Fibroblast of skin of left quadriceps (primary cell): ENCODE measurements at places on chromosomes 7 and 10.

- DNase-seq = no peak
Observed at GRCh38 chr7:45566386-45566785, 7.8 kb upstream of the ADCY1 start.

- no peak for DNase-seq
Observed at GRCh38 chr7:117479225-117480054, at the start of gene CFTR. CFTR (plus strand) TSS chr7:117480025; CDS start chr7:117480095, 70 bp downstream.

DNA sequence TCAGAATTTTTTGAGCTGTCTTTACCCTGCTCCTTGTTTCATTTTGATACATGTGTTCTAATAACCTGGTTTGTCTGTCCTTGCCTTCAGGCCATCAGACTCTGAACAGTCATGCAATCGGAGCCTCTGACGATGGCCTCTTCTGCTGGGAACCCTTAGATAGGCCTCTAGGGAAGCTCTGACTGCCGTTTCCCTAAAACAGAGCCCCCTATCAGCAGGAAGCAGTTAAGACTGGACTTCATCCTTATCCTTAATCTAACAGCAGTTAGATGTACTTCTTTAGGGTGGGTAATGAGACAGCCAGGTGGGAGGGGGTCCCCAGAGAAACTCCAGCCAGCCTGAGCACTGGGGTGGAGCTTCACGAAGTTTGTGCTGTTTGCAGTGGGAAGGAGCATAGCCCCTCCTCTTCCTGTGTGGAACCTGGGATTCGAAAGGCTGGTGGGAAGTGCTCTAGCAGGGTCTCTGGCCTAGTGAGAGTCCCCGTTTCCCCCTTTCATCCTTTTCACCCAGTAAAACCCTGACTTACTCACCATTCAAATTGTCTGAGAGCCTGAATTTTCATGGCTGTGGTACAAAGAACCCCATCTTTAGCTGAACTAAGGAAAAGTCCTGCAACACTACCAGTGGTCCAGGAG, 28.4 kb upstream of the SORCS3 start:
- DNase-seq = no peak

DNA sequence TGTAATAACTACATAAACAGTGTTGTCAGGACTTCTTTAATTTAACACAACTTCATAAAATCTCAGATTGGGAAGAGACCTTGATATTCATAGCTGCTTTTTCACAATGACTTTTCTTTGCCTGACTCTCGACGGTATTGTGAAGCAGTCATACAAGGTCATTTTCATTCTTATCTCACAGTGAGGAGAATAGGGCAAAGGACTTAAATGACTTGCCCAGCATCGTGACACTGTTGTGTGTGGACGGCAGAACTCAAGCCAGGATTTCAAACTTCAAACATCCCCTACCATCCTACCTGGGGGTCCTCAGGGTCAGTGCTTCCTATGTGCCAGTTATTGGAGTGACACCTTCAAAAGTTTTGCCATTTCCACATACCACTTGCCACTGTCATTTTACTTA, 138.5 kb upstream of the GDF10 start:
- no peak for DNase-seq

- no peak for DNase-seq
Observed at GRCh38 chr10:59847888-59848287, 58.5 kb downstream of the CCDC6 start.

DNA sequence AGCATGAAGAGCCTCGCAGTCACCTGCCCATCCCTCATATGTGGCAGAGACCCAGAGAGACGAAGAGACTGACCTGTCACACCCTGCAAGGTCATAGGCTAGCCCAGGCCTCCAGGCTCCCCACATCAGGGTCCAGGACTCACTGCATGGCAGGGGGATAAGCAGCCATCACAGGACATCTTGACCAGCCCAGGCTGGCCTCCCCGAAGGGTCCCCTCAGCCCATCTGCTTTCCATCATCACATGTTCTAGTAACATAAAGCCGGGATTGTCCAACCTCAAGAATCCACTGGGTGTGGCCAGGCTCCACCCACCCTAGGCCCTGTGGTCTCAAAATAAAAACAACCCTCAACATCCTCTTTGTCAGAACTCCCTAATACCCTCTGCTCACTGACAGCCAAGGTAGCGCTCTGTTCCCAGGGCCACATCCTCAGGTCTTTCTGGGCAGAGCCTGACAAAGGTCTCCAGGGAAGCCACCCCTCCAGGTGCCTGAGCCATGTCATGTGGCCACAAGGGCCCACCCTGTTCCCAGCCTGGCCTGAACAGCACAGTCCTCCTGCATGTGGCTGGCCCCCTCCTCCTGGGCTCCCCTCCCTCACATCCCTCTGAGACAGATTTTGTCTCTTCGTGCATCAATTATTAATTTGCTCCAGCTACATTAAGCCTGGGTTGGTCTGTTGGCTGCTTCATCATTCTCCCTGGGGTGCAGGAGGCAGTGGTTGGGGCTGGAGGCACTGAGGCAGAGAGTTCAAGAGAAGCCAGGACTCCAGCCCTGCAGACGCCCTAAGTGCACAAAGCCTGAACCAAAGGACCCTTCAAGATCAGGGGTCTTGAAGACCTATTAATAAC, 131.8 kb upstream of the UNC5B start:
- no peak for DNase-seq

- DNase-seq = no peak
Observed at GRCh38 chr7:73827567-73828106, 3.2 kb upstream of the CLDN4 start.

DNA sequence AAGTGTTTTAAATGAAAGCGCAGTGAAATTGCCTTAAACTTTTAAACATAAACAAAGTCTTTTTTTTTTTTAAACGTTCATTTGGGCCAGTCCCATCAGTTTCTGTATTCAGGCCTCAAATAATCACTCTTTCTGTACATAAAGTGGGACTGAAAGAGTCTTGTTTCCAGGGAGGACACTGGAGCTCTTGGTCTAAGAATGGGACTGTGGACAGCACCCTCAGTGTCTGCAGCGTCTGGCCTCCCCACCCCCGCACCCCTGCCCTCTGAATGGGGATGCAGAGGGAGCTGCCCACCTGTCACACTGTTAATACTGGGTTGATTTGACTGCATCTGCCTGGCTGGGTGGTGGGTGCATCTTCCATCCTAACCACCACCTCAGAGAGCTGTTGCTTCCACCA, 5.2 kb downstream of the ZNF365 start:
- DNase-seq = no peak

DNA sequence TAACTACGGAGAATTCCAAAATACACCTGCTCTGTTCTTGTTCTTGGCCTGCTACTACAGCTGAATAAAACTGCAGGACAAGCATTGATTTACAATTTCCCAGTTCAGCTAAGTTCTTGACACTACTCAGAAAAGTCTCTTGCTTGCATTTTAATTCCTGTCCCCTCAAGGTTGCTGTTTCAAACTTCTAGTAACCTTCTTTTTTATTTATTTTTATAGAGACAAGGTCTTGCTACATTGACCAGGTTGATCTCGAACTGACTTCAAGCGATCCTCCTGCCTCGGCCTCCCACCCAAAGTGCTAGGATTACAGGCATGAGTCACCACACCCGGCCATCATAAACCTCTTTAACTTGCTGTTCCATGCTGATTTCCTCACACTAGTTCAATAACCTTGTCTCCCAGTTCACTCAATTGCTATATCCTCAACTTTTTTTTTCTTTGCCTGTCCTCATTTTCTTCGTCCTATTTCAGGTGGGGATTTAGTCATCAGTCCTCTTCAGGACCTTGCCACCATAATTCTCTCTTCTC, 79.9 kb downstream of the ARHGAP21 start:
- no peak for DNase-seq

DNA sequence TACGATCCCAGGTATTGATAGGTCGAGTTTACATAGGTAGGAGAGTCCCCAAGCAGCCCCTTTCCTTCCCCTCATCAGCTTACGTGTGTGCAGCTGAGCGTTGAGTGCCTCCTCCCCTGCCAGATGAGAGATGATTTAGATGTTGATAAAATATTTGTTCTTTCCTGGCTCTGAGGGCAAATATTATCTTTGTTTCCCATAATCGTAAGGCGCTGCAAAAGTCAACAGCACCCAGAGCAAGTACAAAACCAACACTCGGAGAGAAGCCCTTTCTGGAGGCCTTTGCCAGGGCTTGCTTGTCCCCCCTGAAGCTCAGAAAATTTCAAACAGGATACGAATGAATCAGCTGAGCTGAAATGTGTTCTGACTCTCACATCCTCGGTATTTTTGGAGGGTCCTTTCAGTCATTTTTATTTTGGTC, 683.2 kb downstream of the LRMDA start:
- DNase-seq = no peak

GRCh38 chr7:109713366-109713765, 1143.7 kb downstream of the DNAJB9 start:
- DNase-seq = no peak

DNA sequence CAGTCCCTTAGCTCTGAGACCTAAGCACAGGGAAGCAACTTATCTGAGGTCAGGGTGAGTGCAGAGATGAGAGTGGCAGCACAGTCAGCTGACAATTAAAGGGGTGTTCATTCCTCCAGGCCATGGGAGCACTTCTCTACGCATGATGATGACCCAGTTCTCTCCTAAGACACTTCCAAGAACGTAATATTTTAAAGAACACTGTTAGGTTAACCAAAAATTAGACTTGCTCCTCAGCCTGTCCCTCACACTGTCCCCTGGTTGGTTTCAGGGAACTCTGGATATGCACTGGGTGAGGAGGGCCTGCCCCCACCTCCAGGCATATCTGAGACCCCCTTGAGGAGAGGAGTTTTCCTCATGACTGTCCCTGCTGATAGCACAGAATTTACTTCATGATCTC, 767.5 kb downstream of the GRID1 start:
- DNase-seq = no peak

GRCh38 chr7:1252540-1253090, 19.9 kb downstream of the UNCX start:
- DNase-seq = no peak

DNA sequence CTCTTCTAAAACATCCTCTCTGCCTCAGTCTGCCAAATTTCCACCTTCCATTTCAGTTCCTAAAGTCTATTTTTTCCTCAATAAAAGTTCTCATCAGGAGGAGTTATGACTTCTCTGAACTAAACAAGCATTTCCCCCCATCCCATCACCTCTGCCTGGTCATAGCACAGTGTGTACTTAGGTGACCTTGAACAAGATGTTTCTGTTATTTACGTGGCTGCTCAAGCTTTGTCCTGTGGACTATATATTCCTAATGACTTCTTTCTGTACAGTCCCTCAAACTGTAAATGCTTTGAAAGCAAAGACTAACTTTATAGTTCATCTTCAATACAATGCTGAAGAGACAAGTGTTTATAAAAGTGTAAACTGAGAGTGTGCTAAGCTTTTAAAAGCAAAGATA, 166.9 kb downstream of the CPEB3 start:
- DNase-seq = no peak
